ENCODE measurements at places on chromosomes 6 and 20. TPM values are rescaled to one million over a fixed set of nuclear protein-coding genes. Genes with fewer than 3 reads are reported as not detected.
A peak's percentile ranks its signal among the peaks of the same experiment; 100 is the strongest.

DNA sequence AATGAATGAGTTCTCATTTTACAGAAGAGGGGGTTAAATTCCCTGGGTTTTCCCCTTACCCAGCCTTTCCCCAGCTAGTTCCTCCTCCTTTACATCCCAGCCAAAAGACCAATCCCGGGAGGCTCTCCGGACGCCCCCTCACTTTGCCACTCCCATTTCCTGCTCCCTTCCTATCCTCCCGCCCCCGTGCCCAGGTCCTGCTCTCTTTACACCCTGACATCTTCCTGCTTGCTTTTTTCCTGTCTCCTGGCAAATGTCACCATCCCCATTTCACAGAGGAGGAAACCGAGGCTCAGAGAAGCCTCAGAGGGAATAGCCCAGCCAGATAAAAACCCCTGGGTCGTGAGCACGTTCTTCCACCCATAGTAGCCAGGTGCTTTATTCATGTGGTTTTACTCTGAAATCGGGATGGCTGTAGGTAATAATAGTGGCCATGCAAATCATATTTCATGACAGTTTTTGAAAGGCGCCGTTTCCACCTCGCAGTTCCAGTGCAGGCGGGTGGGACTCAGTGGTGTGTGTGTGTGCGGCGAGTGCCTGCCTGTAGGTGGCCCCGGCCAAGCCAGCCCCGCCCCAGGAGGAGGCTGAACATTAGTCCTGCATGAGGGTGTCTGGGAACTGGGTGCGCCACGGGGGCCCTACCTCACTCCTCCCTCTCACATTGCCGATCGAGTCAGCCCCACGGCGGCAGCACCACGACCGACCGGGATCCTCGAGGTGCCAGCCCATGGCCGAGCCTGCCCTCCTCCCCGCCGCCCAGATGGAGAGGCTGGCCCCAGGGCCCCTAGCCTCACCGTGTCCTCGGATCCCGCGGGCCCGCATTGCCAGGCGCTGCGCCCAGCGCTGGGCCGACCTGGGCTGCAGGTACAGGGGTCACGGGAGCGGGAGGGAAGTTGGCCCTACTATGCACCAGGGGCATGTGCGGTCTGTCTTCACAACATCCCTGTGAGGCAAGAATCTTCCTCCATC, at the start of gene ARHGAP40:
TSS of gene ARHGAP40 (plus strand) at position 594 of the 969 bp plus-strand sequence.
- peak; percentile 12 for DNase-seq

GRCh38 chr6:130367767-130368166, 1.9 kb downstream of the TMEM200A start:
- DNase-seq = no peak

DNA sequence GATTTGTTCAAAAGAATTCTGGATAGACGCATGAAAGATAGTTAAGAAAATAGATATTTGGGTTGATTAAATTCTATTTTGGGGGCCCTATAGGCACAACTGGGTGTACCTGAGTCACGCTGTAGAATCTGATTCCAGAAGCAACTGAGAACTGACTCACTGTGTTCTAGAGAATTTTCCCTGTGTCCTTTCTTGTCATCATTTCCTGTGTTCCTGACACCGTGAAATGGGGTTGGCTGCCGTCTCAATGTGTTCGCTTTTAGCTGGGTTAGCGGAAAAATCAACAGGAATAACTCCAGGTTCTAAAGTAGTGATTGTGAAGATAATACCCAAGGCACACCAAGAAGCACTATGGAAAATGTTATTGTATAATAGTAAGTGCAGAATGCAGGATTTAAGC, 5.0 kb downstream of the GCNT2 start:
- no peak for DNase-seq

DNA sequence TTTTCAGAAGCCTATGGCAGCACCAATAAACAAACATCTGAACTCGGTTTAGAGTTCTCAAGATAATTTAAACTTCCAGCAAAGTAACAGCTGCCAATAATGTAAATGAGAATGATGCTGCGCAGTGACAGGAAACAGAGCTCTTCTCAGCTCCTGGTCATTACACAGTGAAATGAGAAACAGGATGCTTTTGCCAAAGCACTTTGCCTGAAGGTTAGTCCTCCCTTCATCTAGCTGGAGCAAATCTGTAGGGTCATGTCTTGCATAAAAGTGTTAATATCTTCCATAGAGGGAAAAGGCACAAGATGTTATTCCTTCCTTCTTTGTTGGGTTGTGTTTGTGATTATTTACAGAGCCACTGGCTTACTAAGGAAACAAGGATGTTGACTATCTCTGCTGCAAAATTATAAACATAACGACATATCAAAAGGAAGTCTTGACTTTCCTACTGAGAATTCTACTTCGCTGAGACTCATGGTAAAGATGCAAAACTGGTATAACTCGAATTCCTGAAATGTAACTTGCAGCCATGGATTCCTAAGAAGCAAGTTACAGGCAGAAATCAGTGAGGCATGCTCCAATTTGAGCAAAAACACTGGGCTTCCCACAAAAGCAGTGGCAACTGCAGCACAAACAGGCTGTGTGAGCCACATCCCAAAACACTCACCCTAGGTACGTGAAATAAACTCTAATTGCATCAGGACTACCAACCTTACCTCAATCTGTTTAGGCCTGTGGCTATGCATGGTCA, 102.5 kb upstream of the BEND6 start:
- DNase-seq = no peak

DNA sequence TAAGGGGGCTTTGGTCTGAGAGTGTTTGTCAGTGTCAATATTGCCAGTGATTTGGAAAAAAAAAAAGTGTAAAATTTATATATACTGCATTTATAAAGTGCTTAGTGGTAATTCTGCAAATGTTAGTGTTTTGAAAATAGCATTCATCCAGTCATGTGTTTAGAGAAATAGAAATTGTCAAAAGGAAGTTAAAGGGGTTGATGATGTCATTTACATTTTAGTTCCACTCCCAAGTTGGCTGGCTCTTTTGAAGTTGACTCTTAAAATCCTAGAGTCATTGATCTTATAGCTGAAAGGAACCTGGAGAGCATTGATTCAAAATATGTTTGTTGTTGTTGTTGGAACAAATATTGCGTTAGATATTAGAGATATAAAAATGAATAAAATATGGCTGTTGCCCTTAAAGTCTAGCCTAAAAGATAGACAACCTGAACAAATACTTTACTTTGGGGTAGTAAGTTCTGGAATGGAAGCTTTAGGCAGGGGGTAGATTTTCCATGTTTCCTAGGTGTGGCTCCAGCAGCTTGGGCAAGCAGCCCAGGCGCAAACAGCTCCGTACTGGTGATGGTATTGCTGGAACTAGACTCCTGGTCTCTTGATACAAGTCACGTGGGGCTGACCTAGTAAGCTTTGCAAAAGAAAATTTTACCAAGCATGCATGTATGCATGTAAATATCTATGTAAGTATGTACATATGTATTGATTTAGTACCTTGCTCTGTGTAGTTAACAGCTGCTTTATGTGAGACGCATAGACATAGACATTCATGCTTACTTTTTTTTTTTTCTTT, 46.3 kb downstream of the HIVEP1 start:
- no peak for DNase-seq

Gene TGM3
- 1.1 TPM for polyA plus RNA-seq

Gene HRH3
- polyA plus RNA-seq = 0.06 TPM

Gene VSX1
- polyA plus RNA-seq = not detected
